ENCODE measurements at places on chromosomes 7 and 10.

DNA sequence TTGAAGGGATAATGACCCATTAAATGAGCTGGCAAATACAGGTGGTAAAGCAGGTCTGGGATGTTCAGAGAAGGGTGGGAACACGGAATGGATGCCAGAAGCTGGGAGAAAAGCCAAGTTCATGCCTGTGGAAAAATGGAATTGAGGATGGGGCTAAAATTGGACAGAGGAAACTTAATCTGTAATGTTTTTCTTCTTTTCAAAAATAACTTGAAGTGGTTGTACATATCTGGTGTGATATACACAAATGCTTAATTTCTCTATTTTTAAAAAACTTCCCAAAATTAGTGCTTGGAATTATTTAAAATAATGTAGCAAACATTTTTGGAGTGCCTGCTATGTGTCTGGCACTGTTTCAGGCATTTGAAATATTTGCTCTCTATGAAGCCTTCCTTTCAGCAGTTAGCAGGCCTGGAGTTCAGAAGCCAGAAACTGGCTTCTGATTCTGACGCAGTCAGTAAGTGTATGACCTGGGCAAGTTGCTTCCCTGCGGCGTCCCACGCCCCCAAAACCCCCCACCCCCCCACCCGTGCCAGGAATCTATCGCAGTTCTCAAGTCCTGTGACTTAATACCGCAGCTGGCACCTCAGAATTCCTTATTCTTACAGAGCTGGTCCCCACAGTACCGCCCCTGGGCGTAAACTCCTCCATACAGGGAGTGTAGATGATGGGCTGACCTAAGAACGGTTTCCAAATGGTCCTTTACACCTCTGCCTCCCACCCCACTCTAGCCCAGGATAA is 828 bp upstream of the MALSU1 start:
- no peak for DNase-seq

DNA sequence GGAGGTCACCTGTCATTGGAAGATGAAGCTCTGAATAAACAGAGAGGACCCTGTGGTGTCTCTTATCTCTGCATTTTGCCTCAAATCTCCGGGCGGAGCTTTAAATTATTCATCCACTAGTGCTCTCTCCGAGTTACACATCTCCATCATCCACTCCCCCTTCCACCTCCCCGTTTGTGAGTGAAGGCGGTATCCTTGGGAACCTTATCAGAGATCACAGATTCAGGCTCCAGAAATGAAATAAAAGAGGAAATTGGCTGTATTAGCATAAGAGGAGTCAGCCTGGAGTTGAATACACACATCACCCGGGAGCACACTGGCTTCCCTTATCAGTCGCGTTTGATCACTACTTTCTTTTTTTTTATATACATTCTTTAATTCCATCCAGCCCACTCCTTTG is 1184.8 kb downstream of the GATA3 start:
- no peak for DNase-seq

GRCh38 chr7:149209518-149210269 is 14.3 kb downstream of the ZNF282 start:
- DNase-seq: peak; percentile 66

DNA sequence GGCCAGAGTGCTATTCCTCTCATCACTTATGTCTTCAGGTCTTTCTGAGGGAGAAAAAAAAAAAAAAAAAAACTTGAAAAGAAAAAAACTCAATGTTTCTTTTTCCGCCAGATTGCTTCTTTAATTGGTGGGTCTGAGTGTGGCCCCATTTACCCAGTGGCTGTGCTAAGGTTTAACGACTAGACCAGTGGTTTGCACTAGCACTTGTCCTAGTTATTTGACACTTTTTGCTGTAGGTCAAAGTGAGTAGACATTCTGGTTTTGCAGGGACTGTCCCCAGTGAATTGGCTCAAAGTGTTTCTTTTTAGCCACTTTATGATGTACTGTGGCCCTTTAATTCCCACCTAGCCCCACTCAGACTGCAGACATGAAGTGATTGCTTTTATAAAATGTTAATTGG is 273.3 kb downstream of the PTEN start:
- DNase-seq: no peak

DNA sequence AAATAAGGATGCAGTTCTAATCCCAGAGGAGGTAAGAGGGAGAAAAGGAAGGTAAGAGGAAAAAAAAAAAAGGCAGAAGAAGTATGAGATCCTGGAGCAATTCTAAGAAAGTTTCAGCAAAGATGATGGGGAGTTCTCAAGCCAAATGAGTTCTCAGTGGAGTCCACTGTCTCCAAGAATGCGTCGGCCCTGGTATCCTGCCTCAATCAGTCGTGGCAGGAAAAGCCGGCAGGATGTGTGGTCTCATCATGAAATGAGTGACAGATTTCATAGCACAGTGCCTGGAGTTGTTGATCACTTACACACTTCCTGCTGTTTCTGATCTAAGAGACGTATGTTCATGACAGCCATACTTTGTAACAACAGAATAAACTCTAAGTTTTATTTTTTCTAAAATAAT is 554.9 kb downstream of the NXPH1 start:
- DNase-seq: no peak

- no peak for DNase-seq
Measured at GRCh38 chr10:98456686-98457482, 10.1 kb upstream of the HPS1 start.

DNA sequence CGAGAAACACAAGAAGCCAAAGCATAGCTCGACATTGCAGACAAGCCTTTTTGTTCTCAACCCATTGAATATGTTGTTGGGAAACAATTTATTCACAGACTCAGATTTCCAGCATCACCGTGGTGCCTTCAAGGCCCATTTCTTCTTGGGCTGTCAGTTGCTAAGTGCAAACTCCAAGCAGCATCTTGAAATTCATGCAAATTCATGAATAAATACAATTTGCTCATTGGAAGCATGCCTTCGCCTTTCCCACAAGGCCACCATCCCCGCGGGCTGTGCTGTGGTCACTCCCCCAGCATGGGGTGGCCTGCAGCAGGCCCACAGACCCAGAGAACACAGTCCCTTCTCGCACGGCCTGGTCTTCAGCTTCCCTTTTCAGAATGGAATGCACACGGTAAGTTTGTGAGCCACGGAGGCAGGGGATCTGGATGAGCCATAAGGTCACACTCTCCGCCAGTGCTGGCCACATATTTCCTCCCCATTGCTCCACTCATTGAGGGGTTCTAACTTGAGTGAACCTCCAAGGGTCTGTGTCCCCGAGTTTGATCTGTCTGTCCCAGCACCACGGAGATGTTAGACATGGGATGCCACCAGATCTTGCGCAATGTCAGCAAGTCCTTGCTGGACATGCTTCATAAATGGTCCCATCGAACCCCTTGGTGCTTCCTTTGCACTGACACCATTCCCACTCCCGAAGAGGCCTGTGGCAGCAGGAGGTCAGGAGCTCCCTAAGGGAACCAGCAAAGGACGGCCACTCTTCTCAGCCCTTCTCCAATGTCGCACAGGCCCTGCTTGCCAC is 109.5 kb downstream of the GFRA1 start:
- DNase-seq: no peak

- no peak for DNase-seq
Measured at GRCh38 chr7:39321909-39322498, 244.2 kb upstream of the YAE1 start.

DNA sequence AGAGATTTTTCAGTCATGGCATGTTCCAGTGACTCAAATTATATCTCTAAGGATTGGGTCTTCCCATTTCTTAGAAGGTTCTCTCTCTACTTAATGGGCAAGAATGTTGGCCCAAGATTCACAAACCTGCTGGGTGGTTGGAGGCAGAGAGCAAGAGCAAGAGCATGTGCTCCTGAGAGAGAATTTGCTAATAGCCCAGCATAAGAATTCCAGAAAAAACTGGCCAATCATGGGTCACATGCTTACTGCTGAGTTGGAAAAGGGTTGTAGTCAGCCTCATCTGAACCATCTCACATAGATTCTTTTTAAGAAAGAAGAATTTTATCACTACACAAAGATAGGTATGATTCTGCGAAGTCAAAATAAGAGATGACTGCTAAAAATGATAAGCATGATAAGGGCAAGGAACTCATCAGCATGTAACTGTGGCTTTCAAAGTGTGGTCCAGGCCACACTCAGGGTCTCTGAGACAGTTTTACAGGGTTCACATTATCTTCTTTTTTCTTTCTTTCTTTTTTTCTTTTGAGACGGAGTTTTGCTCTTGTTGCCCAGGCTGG is 8.2 kb upstream of the VCL start:
- DNase-seq: no peak

DNA sequence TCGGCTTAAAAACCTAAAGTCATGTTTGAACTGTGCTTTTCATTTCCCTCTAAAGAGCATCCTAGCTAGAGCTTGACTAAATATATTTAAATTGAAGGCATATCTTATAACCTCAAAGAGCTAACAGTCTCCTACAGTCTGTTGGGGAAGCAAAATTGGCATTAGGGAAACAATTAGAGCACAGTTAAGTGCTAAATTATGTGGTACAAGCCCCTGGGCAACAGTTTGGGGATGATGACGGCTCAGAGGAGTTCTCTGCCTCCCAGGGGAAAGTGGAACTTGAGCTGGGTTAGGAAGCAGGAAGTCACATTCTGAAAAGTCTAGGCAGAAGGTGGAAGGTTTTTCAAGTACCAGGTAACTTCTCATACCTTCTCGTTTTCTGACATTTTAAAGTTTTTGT is 18.6 kb upstream of the GOT1 start:
- DNase-seq: no peak

DNA sequence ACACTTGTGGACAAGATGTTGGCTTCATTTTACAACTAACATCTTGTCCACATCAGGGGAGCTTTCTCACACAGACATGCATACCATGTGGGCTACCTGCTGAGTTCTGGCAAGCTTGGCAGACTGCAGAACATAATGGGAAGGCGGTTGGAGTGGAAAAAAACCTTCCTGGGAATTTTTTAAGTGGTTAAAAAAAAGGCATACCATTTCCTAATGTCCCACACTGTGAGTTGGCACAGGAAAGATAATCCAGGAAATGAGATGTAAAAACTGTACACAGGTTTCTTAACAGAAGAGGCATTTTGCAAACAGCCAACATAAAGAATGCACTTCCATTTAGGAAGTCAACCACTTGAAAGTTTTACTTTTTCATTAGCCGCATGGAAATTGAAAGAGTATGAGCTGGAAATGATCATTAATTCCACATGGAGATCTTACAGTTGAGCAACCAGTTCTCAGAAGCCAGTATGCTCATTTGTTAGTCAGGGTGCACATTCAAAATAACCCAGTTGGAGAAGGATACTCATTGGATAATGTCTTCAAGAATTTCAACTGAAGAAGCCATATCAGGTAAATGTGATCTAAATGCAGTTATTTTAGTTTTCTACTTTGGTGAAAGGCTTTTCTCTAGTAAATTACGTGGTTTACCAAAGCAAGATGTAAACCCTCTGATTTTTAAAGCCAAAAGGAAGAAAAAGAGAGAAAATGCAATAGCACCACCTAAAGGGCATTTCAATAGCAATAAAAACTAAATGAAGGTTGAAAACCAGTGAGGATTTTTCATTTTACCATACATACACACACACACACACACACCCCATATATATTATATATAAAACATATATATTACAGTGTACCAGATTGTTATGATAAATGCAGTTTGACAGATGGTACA is 194.0 kb downstream of the TAX1BP1 start:
- peak; percentile 10 for DNase-seq

DNA sequence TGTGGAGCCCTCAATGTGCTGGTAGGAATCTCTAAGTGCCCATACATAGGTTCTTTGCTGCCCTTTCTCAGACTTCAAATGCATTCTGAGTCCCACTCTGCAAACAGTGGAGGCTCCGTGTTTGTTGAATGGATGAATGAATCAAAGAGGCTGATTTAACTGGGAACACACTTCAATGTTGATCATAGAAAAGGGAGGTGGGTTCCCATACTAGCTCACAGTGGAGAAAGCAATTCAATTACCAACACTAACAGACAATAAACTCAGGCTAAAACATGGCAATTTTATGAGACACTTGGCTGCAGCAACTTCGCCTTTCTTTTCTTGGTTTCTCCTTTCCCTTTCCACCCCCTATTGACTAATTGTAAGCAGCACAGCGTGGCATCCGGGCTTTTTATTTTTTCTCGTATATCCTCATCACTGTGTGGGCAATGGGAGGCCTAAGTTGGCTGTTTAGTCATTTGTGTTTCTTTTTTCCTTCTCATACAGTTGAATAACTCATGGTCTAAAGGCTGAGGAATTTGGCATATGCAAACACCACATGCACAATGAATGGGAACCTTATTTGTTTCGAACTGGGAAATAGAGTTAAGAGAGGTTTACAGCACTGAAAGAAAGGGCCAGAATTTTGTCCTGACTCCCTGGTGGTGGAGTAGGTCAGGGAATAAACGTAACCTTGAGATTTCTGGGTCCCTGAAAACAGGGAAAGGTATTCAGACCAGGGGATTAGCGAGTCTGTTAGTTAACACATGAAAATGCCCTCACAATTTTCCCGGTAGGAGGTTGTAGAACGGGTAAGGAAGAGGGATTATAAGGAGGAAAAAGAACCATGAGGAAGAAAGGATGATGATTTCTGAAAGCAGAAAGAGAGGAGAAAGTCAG is 858.5 kb downstream of the KCNMA1 start:
- no peak for DNase-seq

- peak; percentile 98 for DNase-seq
Measured at GRCh38 chr10:94402204-94402842, at the start of gene TBC1D12. TSS of gene TBC1D12 (plus strand) at chr10:94402541. CDS start at chr10:94402614, 73 bp downstream.

- no peak for DNase-seq
Measured at GRCh38 chr7:12091231-12091630, 119.9 kb upstream of the TMEM106B start.

DNA sequence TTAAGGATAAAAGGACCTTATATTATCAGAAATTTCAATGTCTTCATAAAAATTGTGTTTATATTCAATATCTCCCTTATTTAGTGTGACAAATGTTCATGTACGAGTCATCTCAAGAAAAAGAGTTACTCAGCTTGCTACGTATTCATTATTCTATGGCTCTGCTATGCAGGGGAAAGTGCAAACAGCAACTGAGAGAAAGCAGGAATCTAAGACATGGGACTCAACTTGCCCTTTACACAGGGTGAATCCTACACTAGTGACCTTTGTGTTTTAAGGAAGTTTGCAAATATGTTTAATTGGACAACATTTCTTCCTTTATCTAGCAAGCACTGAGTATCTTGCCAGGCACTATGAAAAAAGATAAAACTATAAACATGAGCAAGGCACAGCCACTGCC is 104.7 kb downstream of the NPSR1 start:
- DNase-seq: peak; percentile 33

GRCh38 chr7:28536259-28536658 is 123.9 kb downstream of the CREB5 start:
- DNase-seq: no peak

DNA sequence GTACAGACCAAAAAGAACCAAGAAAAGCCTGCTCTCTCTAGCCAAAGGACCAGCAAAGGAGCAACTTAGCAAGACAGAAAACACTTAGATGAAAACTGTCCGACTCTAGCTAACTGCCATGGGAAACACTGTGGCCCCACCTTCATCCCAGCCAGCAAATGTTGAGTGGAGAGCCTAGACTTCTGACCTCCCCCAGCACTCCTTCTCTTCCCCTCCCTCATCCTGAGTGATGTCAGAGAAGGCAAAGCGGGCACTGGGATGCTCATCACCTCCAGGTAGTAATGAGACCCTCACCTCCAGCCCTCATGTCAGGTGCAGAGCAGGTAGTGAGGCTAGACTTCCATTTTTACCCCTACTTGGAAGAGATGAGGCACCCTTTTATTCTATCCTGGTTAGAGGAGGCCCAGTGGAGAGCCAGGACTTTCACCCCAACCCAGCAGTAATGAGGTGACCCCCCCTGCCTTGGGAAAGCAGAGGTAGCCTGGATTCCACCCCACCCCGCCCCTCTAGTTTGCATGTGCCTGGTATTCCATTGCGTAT is 16.9 kb downstream of the CUZD1 start:
- DNase-seq: no peak

GRCh38 chr7:149239345-149240143 is at the start of gene ZNF212:
TSS of gene ZNF212 (plus strand) at chr7:149239651. CDS start at chr7:149239779, 128 bp downstream.
- DNase-seq: peak; percentile 92

Data from suppressor macrophage (primary cell).